ENCODE measurements at places on chromosomes 7 and 10.

- DNase-seq = no peak
These were observed 36.0 kb downstream of the C10orf120 start for GRCh38 chr10:122663516-122664130.

DNA sequence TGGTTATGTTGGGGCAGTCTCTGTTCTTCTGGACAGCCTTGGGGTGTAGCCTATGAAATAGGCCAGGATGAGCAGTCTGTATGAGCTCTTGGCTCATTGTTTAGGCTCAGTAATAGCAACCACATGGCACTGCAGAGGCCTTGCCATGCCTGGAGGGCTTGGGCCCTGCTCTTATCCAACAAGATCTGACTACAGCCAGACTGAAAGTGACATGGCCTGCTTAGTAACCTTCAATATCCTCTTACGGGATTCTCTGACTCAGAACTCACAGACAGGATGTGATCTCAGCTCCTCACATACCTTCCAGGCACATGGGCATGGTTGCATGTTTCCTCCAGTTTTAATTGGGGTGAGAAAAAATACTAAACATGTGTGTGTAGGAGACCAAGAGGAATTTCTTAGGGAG, 289.3 kb downstream of the PTEN start:
- DNase-seq = peak; percentile 31

GRCh38 chr10:12902135-12902572, 99.4 kb downstream of the CCDC3 start:
- DNase-seq = peak; percentile 87

- no peak for DNase-seq
These were observed 102.3 kb downstream of the MKX start for GRCh38 chr10:27643301-27643700.

DNA sequence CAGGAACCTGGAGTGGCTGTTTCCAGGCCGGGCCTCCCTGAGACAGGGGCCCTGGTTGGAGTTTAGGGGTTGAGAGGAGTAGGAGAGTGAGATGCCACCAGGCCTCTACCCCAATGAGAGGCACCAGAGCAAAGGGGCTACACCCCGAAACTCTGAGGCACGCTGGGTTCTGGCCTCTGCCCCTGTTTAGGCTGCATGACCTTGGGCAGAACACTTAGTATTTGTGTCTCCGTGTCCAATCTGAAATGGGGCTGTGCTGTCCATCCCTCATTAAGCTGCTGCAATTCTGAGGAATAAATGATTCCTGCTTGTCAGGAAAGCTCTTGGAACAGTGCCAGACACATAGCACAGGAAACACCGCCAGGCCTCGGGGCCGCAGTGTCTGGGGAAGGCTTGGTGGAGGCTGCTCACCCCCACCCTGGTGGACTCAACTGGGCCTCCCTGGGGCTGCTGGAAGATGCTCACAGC, 40.5 kb upstream of the SAMD8 start:
- DNase-seq = peak; percentile 54

DNA sequence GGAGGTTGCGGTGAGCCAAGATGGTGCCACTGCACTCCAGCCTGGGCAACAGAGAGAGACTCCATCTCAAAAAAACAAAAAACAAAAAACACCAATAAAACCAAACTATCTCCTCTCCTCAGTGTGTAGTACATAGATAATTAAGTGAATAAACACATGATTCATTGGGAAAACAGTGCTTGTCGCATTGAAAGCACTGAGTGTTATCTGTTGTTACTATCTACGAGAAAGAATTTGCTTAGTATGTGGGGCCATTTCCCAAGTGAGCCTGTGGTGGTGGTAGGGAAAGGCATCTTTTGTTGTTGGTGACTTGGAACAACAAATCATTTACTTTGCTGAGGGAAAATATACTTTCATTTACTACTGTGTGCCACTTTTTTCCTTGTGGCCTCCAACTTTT, 42.6 kb downstream of the RSBN1L start:
- DNase-seq = no peak

GRCh38 chr10:97738616-97739015, 1.7 kb downstream of the ZFYVE27 start:
- no peak for DNase-seq

GRCh38 chr10:104199567-104199966, 32.6 kb downstream of the CFAP43 start:
- DNase-seq = no peak

GRCh38 chr10:125012851-125013528, 71.1 kb downstream of the ZRANB1 start:
- DNase-seq = no peak

- DNase-seq = no peak
These were observed 21.5 kb downstream of the LAMB1 start for GRCh38 chr7:107981466-107981865.

All from eye (tissue), 1 donor.